ENCODE measurements at places on chromosomes 1 and 21. TPM values are rescaled to one million over a fixed set of nuclear protein-coding genes. Genes with fewer than 3 reads are reported as not detected.

Gene FCRL1
- not detected for total RNA-seq

Gene MRPL37
- 79.5 TPM for total RNA-seq

Gene SIKE1
- total RNA-seq, result 58.0 TPM

DNA sequence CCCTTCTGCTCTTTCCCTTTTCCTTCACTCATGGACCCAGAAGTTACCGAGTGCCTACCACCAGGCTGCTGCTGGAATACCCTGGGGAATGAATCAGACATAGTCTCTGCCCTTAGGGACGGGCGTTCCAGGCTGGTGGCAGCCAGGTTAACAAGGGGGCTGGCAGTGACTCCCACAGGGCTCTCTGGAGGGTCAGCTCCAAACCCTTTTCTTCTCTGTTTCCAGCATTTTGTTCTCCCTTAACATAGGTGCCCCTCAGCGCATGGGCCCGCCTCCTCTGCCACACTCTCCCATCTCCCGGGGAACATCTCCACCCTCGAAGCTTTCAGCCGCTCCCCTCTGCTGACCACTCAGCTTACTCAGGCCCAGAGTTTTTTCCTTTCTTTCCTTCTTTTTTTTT lies 62.9 kb upstream of the LRP8 start:
- DNase-seq, result no peak

- DNase-seq, result peak; percentile 83
Observed at GRCh38 chr1:23376890-23377811, 7.5 kb upstream of the ZNF436 start.

GRCh38 chr1:58310881-58311280 lies 235.6 kb downstream of the OMA1 start:
- no peak for DNase-seq

DNA sequence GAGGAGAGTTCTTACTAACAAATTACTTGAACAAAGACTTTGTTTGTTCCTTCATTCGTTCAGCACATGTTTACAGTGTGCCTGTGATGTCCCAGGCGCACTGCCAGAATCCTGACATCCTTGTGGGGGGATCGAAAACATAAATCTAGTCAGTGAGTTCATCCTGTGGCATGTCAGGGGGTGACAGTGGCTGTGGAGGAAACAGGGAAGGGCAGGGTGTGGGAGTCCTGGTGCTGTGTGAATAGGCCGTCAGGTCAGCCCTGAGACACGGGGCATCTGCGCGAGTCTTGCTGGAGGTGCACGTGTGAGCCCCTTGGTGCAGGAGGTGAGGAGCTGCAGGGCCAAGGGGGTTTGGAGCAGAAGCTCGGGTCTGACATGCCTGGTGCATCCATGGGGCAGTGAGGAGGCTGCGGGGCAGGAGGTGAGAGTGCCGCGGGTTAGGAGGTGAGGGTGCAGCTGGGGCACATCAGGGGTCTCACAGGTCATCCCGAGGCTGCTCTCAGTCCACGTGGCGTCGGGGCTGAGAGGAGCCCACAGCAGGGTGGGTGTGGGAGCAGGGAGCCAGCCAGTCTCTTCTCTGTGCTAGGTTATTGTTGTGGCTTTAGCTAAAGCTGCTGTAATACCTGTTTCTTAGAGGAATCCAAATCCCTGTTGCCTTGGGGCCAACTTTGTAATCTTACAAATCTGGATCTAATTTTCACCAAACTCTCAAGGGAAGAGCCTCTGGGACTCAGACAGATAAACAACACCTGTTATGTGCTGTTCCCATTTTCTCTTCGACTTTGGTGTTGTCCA lies 93.4 kb downstream of the PCBP3 start:
- peak; percentile 44 for DNase-seq

DNA sequence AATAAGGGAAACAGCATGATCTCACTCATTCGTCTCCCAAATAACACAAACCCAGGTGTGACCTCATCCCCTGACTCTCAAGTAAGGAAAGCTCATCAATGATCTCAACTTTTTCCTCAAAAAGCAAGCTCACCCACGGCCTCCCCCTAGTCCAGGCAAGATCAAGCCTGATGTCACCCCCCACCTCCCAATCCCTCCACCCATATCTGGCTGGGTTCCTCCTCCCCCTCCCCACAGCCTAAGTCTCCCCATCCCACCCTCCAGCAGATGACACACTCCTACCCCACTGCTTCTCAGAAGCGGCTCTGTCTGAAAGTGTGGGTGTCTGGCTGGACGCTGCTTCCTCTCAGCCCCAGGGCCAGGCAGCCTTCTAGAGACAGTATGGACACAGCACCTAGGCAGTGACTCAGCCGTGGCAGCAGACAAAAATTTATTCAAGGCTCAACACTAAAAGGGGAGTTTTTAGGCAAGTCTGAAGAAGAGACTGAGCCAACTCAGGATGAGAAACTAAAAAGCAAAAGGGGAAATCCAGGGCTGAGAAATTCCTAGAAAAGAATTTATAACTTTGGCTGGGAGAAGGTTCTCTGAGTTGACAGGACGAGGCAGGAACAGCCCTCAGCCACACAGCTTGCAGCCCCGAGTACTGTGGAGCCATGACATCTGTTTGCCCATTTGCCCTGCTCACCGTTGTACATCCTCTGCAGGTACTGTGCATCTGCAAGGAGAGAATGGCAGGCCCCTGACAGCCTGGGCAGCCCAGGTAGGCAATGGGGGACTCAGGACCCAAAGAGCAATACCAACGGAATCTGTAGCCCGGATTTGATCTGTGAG lies 81.6 kb upstream of the LRRC8D start:
- DNase-seq, result peak; percentile 47
